NCI-H510A (cell line): ENCODE measurements at places on chromosomes 3 and 15.

- DNase-seq = no peak
Observed at GRCh38 chr3:41974223-41974622, 12.3 kb upstream of the ULK4 start.

DNA sequence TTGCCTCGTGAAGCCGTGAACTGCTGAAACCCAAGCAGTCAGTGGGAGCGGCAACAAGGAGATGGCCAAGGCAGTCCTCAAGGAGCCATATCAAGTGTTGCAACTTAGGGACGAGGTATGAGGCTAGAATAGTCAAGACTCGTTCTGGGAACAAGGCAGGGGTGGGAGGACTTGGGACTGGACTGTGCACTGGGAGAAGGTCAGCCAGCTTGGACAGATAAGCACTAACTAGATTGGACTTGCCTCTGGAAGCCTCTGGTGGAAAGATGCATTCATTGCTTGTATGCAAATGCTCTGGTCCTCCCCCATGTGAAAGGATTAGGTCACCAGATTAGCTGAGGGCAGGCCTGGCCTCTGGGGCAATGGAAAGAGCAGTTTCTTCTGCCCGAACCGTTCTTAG lies 123.3 kb upstream of the CTNNB1 start:
- no peak for DNase-seq

GRCh38 chr3:47419083-47420043 lies 38.5 kb downstream of the PTPN23 start:
- DNase-seq = no peak

DNA sequence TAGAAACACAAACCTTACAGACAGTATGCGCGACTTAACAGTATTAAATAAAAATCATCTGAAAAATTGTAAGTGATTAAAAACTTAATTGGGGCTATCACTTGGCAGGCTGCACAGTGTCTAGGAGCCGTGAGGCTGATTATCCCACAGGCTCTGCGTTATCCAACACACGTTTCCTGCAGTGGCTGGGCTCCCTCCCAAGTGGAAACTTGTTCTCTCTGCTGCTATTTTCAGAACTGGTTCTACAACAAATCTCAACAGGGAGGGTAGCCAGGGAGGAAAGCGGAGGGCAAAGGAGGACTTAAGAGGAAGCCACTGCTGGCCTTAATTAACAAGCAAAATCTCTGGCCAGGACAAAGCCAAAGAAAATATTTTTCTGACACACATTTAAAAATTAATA lies 555.2 kb downstream of the MAGI1 start:
- peak; percentile 40 for DNase-seq

- no peak for DNase-seq
Observed at GRCh38 chr3:66053550-66054094, 14.9 kb upstream of the MAGI1 start.

DNA sequence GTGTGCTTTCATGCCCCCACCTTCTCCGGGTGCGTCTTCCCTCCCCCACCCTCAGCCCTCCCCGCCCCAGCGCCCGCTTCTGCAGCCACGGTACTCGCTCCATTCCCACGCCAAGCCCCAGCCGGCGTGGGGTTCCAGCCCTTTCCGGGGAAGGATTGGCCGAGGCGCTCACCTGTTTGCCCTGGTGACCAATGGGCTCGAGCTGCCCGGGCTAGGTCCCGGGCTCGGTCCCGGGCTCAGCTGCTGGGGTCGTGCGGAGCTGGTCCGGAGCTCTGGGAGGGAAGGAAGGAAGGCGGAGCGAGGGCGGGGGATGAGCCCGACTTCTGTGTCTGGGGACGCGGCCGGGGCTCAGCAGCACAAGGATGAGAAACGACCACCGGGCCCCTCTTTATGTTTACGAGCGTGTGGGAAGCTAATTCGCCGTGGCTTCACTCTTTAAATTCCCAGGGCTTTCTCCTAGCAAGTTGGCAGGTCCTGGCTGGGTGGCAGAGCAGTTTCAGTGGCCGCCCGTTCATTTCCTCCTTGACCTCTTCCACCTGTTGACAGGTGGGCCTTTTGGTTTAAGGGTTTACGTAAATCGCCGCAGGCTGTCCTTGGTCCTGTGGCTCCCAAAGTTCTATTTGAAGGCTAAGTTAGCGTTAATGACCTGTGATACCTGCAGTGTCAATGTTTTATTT lies at the start of gene IGSF10:
TSS of gene IGSF10 (minus strand) at position 288 of the 677 bp plus-strand sequence. CDS start 2,352 bp downstream, outside the sequence.
- no peak for DNase-seq
